Bone marrow (tissue), 2 donors: ENCODE measurements at places on chromosomes 7 and 10.

GRCh38 chr10:91689731-91690168 is 56.9 kb upstream of the PPP1R3C start:
- DNase-seq = no peak

DNA sequence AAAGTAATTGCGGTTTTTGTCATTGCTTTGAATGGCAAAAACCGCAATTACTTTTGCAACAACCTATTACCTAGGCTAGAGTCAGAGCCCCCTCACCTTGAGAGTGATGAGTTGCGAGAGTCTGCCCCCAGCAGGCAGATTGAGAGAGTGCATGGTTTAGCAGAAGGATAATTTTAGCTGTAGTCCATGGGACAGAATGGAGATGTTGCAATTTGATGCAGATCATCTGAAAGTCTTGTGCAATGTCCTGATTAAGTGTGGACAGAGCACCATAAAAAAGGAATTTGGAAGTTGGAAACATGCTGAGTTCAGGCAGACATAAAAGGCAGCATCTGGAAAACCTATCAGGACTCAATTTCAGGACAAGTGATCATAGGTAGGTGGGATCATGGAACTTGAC is 48.7 kb downstream of the GPR141 start:
- peak; percentile 60 for DNase-seq

- DNase-seq = no peak
Observed at GRCh38 chr7:68955656-68956055, 642.6 kb upstream of the AUTS2 start.

DNA sequence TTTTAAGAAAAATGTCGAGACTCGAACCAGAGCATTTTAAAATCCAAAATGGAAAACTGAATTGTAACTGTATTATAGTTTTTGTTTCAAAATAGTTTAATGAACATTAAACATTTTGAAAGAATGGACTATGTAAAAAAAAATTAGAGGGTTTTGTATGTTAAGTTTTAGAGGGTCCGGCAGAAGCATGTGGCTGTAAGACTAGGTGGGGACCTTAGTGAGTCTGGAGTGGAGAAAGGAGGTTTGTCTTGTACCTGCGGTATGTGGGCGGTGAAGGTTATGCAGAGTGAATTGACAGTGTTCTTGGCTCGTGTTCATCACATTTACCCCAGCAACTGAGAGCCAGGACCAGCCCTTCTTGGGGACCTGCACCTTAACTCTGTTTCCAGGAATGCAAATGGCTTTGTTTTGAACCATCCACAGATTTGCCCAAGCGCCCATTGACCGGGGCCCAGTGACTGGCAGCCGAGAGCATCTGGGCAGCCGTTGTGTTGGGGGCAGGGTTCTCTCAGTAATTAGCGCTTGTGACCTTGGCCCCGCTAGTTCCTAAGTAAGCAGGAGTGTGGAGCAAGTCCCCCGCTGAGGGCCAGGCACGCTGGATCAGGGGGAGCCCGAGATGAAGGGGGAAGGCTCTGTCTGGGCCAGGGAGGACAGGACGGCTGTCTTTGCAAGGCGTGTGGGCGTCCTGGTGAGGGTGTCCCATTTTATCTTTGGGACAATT is 1.4 kb upstream of the KLF6 start:
- no peak for DNase-seq

GRCh38 chr7:42812779-42813178 is 99.1 kb downstream of the C7orf25 start:
- DNase-seq = no peak

- no peak for DNase-seq
Observed at GRCh38 chr10:114151486-114151885, 22.5 kb downstream of the CCDC186 start.

DNA sequence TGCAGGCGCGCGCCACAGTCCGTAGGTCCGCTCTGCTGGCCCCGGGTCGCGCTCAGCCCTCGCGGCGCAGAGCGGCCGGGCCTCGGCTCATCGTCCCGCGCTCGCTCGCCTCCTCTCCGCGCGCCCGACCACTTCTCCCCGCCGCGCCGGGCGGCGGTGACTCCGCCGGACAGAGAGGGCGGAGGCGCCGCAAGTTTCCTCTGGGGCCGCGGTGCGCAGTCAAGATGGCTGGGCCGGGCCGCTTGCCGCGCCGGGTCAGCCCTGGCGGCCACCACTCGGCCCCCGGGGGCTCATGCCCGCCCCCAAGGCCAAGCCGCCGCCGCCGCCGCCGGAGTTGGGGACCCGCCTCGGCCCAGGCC is 441 bp downstream of the FZD8 start:
- DNase-seq = no peak

GRCh38 chr10:68171539-68172080 is 60.3 kb downstream of the ATOH7 start:
- DNase-seq = no peak

DNA sequence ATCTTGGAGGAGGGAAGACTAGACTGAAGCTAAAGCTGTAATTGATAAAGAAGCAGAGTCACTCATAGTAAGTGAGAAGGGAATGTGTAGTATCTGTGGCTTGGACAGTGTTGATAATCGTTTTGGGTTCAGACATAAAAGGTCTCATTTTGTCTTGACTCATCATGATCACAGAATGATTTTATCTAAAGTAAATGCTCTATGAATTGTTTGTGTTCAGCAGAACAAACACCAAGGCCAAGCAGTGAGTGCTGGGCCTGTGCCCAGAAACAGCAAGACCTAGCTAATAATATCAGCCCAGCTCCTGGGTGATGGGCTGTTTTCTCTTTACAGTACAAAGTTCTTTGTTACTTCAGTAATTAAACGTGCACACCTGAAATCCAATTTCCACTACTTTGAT is 26.7 kb upstream of the CD36 start:
- no peak for DNase-seq

DNA sequence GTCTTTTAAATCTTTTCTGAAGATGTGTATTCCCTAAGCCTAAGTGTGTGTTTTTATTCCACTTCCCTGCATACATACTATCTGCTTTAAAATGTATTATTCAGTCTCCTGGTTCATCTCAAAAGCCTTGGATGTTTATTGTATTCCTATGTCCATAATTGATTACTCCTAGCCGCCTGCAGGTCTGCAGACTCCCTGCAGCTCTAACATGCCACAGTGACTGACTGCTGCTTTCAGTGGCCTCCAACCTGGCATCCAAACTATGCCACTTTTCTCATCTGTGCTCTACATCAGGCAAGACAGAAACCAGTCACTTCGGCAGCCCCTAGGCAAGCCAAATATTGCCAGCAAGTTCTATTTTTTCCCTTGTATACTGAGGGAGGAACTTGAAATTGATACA is 81.7 kb downstream of the ABCA13 start:
- DNase-seq = no peak

- DNase-seq = no peak
Observed at GRCh38 chr10:96998329-96998888, 166.3 kb downstream of the LCOR start.

DNA sequence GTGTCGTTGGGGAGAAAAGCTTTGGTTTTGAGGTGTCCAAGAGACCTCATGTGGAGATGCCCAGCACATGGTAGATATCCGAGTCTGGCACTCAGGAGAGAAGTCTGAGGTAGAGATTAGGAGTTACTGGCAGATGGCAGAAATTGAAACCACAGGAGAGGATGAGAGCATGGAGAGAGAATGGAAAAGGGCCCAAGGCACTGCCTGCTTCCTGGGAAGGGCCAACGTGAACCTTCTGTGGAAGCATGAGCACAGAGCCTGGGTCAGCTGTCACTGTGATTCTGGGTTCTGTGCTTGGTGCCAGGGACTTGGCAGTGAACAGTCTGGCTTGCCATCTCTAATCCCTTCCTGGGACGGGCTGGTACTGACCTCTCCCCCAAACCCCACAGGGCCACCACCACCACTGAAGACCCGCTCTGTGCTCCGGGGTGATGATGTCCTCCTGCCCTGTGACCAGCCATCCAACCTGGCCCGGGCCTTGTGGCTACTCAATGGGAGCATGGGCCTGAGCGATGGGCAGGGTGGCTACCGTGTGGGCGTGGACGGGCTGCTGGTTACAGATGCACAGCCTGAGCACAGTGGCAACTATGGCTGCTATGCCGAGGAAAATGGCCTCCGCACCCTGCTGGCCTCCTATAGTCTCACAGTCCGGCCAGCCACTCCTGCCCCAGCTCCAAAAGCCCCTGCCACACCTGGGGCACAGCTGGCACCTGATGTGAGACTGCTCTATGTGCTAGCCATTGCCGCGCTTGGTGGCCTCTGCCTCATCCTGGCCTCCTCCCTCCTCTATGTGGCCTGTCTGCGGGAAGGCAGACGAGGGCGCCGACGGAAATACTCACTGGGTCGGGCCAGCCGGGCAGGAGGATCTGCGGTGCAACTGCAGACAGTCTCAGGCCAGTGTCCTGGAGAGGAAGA is 4.1 kb downstream of the MRPL43 start:
- DNase-seq = no peak

DNA sequence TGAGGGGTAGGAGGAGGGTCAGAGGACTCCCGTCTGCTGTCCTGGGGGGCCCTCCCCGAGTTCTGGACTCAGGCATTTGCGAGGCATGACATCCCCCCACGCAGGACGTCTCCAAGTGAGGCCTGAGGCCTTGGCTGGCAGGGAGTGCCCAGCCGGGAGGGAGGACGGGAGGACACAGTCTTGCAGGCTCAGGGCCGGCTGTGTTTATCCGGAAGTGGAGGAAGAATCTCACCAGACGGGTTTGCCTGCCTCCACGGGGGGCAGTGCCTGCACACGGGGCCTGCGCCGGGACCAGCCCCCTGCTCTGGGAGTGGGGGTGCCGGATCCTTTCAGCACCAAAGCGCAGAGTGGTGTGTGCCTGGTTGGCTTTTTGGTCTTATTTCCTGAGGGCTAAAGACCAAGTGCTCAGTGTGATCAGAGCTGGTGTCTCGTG is 10.9 kb downstream of the PWWP2B start:
- DNase-seq = peak; percentile 58

DNA sequence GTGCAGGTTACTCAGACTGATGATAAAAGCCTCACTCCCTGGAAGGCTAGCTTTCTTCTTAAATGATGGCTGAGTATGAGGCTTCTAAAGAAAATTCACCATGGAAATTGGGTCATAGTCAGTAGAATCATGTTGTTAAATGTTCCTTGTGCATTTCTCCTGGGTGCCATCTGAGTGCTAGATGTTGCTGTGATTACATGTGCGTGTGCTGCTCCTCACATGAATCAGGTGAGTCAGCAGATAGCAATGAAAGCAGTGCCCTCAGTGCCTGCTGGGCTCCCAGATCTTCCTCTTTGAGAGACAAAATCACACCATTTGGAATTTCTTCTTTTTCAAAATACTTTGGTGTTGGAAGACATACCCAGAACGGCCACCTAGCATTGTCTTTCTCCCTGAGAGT is 331.7 kb downstream of the XPNPEP1 start:
- no peak for DNase-seq

GRCh38 chr7:112176241-112176640 is 30.0 kb downstream of the DOCK4 start:
- DNase-seq = no peak

- DNase-seq = no peak
Observed at GRCh38 chr7:11831156-11831735, 752 bp downstream of the THSD7A start.

DNA sequence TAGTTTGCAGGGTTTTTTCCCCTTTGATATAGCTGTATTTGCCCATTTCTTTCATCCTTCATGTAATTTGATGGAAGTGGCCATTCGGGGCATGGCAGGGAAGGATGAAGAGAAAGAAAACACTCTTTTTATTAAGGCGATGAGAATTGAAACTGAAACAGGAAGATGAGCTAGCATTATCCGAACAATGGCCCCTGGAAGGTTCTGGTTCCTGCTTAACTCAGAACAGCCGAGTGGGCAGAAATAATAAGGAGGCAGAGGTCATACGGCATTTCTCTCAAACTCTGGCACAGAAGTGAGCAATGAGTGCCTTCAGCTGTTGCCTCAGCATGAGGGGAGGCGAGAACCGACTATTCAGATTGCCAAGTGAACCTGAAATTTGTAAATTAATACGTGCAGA is 113.2 kb upstream of the MYO3A start:
- DNase-seq = no peak

GRCh38 chr7:72326365-72326764 is 85.8 kb downstream of the CALN1 start:
- DNase-seq = no peak

DNA sequence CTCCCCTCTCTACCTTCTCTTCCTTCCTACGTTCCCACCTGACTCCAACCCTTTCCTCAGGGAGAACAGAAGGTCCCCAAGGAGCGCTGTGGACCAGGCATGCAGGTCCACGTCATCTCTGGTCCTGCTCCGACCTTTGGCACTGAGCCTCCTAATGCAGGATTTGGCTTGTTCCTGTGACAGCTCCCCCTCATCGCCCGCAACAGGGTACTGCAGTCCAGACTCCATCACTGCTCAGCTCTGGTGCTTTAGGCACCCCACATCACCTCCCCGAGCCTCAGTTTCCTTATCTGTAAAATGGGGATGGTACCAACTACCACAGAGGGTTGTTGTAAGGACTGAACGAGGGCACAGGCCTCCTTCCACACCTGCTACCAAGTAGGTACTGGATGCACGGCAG is 54.6 kb downstream of the FHIP2A start:
- DNase-seq = no peak

DNA sequence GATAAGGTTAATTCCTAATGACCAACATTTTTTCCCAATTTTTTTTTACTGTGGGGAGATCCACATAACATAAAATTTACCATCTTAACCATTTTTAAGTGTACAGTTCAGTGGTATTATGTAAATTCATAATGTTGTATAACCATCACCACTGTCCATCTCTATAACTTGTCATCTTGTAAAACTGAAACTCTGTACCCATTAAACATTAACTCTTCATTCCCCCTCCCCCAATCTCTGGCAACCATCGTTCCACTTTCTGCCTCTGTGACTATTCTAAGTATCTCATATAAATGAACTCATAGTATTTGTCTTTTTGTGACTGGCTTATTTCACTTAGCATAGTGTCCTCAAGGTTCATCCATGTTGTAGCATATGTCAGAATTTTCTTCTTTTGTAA is 46.0 kb upstream of the HPS1 start:
- no peak for DNase-seq

DNA sequence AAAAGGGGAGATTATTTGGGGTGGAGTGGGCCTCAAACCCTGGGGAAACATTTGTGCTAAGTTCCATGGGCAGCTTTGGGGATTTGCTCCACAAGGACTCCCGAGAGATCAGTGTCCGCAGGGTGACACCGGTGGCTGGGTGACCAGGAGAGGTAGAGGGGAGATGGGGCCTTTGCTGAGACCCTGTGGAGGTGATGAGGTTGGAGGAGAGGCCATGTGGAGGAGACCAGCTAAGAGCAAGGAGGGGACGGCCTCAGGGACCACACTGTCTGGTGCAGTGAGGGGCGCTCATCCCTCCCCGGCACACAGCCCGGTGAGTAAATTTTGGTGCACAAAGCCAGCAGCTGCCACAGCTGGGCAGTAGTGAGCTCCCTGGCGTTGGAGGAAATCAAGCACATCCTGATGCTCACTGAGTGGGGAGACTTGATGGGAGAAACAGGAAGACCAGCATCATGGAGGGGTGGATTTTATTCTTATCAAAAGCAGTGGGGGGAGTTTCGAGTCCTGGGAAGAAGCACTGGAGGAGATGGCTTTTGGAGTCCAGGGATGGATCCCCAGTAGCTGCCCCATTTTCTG is 20.2 kb upstream of the ELFN1 start:
- no peak for DNase-seq

- no peak for DNase-seq
Observed at GRCh38 chr10:112581921-112582320, 134.9 kb downstream of the VTI1A start.
